GM04503 (cell line): ENCODE measurements at places on chromosomes 12 and 14.

- no peak for DNase-seq
Measured at GRCh38 chr12:100632445-100632892, 59.0 kb downstream of the GAS2L3 start.

GRCh38 chr12:2485681-2486080 is 309.1 kb upstream of the FKBP4 start:
- DNase-seq, result no peak

GRCh38 chr12:6696690-6697583 is 3.7 kb downstream of the PIANP start:
- DNase-seq, result no peak

- DNase-seq, result no peak
Measured at GRCh38 chr12:52356031-52356761, 11.1 kb downstream of the KRT85 start.

GRCh38 chr12:21453312-21453852 is 15.9 kb downstream of the PYROXD1 start:
- no peak for DNase-seq

DNA sequence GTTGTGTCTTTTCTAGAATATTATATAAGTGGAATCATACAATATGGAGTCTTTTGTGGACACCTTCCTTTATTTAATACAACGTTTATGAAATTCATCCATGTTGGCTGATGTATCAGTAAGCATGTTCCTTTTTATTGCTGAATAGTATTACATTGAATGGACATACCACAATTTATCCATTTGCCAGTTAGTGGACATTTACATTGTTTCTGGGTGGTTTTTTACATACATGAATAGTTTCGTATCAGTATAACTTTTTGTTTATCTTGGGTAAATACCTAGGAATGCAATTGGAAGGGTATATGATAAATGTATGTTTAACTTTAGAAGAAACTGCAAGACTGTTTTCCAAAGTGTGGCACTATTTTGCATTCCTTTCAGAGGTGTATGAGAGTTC is 23.1 kb downstream of the IQSEC3 start:
- DNase-seq, result no peak

DNA sequence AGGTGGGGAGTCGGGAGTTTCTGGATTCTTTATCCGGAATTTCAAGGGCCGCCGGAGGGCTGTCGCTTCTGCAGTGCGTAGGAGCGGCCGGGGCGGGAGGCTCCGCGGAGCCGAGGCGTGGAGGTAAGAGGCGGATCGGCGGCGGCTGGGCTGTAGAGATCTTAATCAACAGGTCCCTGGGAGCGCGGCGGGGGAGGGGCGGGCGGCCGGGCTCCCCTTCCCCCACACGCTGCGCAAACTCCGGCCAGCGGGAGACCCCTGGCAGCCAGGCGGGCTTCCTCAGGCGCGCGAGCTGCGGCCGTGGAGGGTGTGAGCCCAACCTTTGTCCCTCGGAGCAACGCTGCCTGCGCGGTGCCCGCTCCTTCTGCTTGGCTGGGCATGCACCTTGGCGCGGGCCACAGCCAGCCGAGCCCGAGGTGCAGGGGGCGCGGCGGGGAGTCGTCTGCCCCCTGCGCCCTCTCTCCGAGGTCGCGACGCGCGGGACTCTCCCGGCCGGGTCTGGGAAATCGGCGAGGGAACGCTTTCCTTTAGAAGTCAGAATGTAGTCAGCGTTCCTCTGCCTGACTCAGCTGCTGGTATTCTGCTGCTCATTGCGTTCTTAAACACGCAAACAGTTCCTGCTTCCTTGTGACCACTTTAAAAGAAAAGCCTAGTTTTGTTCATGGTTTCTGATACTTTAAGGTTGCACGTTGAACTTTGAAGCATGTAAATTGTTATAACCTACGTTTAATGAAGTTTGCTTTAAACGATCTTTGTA is at the start of gene PALS1:
PALS1 (plus strand) TSS at position 25 of the 757 bp plus-strand sequence. CDS start 37,736 bp downstream, outside the sequence.
- DNase-seq, result no peak

GRCh38 chr12:69511469-69512267 is 41.5 kb downstream of the FRS2 start:
- no peak for DNase-seq

DNA sequence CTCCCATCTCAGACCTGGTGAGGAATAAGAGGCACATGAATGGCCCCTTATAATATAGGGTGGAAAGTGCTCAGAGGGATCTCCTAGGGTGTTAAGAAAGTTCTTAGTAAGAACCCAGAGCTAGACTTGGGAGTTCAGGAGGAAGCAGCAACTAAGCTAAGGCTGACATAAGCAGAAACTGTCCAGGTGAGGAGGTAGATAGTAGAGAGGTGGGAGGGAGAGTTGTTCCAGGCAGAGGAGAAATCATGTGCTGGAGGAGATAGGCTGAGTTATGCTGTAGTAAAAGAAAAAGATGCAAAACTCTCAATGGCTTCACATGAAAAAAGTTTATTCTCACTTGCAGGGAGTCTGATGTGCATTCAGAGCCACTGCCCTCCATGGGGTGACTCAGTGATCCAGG is 50.7 kb downstream of the FOS start:
- no peak for DNase-seq

- no peak for DNase-seq
Measured at GRCh38 chr14:88542857-88543795, 11.7 kb downstream of the PTPN21 start.

DNA sequence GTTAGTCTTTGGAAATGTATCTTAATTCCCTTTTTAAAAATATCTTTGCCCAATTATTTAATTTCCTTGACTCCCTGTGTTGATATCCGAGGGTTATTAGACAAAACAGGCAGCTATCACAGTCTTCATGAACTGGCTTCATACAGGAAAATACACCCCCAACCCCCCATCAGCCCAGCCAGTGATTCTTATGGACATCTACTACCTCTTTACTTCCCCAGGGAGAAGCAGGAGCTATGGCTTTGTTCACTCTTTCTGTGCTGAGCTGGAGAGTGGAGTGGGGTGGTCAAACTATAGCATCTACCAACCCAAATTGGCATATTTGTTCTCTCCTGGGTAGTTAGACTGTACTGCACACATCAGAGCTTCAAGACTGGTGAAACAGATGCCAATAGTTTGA is 134.4 kb upstream of the SLC38A2 start:
- DNase-seq, result no peak

GRCh38 chr14:105056303-105056831 is 8.9 kb downstream of the GPR132 start:
- DNase-seq, result no peak

- DNase-seq, result no peak
Measured at GRCh38 chr14:24338843-24339242, 948 bp downstream of the RIPK3 start.

DNA sequence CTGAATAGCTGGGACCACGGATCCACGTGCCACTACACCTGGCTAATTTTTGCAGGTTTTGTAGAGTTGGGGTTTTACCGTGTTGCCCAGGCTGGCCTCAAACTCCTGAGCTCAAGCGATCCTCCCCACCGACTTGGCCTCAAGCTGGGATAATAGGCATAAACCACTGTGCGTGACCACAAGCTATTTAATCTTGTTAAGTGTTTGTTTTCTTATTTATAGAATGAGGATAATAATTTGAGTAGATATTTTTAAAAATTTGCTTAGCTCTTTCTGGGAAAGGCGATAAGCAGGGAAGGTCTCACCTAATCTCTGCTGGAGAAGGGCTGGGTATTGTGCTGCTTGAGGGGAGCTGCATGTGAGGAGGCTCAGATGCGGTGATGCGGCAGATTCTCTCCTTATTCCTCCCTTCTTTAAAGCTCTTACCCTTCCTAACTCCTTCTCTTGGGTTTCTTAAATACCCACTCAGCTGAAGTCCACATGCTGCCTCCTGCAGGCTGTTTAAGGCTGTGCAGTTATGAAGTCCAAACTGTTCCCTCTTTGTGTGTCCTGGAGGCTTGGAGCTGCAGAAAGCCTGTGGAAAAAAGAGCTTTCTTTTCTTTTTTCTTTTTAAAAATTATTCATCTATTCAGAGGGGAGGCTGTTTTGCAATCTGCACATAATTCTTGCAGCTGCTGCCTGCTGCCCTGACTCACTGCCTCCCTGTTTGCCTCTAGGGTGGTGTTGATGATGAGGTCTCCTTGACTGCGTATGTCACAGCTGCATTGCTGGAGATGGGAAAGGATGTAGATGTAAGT is 37.9 kb downstream of the A2ML1 start:
- peak; percentile 4 for DNase-seq

- DNase-seq, result no peak
Measured at GRCh38 chr14:92584816-92585215, 71.2 kb downstream of the RIN3 start.

DNA sequence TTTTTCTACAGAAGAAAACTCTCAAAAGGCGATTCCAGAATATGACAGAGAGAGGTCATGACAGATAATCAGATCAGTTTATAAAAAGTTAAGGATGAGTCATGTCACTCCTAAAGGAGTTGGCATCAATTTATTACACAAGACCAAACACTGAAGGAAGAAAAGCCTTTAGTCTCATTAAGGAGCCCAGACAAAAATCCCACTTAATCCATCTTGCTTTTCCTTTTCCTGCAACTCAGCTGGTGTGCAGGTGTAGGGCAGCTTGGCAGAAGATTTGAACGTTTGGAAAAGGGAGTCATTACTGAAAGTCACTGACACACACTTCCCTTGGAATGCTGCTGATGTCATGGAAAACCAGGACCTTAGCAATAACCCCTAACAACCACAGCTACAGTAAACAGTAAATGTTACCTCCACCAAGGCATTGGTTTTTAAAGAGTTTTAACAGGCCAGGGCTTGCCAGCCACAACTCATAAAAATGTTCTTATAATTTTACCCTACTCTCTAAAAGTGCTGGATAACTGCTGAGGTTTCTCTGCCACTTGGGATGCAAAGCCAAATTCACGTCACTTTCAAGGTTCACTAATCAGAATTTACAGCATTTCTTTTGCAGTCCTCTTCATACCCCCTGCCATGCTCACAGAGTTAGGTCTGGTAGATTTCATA is 320.6 kb downstream of the RAD51B start:
- DNase-seq, result peak; percentile 98

DNA sequence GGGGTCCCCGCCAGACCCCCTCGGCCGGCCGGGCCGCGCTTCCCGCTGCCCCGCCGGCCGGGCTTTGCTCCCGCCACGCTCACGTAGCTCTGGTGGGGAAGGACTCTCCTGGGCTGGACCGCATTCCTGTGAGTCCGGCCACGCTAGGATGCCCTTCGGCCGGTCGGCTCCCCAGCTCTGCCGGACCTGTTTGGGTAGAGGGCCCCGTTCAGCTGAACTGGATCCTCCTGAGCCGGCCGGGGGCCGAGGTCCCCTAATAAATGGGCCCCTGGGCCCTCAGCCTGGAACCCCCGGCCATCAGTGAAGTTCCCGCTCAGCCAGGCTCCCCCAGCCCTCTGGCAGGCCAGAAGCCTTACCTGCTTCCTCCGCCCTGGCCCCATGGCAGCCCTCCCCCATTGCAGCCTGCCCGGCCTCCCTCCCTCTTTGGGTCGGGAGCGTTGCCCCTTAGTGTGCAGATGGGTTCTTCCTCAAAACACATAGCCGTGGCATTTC is 593 bp downstream of the UNC119B start:
- no peak for DNase-seq

DNA sequence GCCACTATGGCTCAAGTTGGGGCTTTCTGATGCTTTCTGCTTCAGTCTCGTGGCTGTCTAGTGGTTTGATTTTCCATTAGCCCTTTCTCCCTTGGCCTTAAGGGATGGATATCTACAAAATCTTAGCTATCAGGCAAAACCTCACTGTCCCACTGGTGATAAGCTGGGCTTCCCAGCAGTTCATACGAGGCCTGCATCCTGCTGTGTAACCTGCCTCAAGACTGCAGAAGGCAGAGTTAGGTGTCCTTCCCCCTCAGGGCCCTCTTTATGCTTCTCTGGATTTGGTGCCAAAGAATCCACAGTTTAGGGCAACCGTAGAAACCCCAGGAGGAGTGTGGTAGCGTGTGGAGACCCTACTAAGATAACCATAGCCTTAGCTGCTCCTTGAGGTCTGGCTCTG is 38.9 kb downstream of the ETV6 start:
- DNase-seq, result no peak

DNA sequence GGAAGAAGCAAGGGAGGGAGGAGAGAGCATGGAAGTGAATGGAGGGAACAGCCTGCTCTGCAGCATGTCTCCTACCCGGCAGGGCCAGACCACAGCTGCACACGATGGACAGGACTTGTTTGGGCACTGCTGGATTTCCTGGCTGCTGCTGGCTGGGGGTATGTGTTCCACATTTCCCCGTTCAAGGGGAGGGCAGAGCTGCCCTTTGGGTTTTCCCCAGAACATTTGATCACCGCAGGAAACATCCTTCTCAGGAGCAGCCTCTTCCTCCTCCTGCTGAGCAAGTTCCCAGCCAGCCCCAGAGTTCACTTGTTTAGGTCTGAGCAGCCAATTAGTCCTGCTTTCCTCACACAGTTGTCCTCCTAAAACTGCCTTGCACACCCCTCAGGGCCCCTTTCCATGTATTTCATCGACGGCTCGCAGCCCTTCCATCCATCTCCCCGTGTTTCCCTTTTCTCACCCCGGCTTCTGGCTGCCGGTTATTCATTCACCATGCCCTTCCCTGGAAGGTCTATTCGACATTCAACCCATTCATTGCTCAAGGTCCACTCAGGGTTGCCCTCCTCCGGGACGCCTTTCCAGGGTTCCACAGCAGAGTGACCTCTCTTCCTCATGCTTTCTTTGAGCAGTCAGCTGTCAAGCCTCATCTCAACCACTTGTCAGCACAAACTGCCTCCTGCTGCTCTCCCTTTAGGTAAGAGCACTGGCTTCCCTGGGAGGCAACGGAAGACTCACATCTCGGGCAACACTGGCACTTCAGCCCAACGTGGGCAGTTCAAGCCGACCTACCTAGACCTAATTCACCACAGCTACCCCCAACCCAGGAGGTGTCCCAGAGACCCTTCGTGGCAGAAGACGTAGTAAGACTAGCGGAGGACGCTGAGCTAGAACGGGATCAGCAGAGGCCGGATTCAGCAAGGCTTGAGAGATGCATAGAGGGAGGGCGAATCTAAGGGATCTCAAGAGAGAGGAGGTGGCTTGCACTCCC is 20.1 kb upstream of the ANO2 start:
- no peak for DNase-seq

DNA sequence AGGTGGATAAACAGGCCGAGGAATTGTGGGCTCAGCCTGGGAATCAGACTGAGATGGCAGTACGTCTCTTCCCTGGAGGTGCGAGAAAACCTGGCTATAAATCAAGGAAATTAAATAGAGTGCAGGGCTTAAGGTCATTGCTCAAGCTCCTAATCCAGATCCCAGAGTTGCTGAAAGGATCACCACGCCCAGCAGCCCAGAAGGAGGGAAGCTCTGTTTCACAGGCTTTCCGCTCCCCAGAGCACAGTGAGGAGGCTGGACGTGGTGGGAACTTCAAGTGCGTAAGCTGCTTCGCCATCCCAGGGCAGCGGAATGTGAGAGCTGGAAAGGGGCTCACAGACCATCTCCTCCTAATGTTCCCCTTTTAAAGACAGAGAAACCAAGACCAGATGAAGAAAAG is 651.6 kb upstream of the TBX3 start:
- no peak for DNase-seq

DNA sequence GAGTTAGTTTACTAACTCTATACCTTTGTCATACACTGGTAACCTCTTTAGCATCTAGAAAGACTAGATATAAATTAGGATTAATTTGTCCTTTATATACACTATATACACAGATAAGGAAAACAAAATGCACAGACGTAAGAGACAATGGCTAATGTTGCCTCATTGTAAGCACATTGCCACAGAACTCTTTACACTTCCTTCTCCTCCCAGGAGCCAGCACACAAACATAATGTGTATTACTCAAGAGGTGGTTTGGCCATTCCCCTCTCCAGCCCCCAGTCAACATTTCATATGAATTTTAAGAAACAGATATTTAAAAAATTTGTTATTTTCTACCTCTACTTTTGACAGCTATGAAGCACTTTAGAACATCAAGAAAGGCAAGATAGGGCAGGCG is 131.4 kb upstream of the OR4E1 start:
- DNase-seq, result no peak
